ENCODE measurements at places on chromosomes 1 and 21.

DNA sequence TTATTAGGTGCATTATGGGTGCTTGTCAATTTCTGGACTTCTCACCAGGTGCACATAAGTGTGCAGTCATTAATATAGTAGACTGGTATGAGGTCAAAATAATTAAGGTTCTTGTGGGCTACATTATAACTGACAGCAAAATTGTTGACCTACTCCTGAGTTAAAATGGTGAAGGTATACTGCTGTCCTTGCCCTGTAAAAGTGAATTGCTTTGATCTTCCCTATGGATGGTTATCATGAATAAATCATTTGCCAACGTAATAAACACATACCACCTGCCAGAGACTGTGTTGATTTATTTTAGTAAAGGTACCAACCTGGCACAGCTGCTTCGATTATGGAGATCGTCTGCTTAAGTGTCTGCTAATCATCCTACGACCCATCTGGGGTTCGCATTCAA is 201.6 kb upstream of the KCNK2 start:
- no peak for DNase-seq

DNA sequence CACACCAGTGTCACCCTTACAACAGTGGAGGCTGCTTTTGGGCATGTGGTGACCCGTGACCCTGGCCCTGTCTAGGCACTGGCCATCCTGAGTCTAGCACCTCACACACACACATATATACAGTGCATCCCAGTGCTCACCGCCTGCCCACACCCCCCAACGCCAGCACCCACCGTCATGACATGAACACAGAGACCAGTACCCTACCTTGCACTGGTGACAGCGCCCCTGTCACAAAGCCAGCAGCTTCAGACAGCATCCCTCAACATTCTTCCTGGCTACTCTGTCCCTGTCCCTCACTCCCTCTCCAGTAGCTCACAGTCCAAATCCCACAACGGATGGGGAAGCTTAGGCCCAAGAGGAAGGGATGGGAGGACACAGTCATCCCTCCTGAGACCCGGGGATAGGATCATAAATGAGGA is 27.1 kb downstream of the AHDC1 start:
- DNase-seq, result no peak

GRCh38 chr1:88378560-88378959 is 305.5 kb upstream of the PKN2 start:
- DNase-seq, result no peak

DNA sequence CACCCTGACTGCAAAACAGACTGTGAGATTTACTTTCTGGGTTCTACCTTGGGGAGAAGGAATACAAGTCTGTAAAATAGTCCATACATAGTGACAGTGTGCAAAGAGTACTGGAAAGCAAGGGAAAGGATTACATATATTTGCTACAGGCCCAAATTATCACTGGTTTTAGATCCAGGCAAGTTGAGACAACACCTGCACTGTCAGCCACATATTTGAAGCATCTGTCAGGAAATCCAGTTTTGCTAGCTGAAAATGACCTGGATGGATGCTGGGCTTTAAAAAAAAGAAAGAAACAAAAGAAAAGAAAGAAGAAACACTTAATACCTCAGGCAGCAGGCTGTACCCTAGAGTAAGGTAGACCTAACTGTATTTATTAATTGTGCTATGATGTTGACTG is 23.9 kb upstream of the SPRR2G start:
- DNase-seq, result no peak

DNA sequence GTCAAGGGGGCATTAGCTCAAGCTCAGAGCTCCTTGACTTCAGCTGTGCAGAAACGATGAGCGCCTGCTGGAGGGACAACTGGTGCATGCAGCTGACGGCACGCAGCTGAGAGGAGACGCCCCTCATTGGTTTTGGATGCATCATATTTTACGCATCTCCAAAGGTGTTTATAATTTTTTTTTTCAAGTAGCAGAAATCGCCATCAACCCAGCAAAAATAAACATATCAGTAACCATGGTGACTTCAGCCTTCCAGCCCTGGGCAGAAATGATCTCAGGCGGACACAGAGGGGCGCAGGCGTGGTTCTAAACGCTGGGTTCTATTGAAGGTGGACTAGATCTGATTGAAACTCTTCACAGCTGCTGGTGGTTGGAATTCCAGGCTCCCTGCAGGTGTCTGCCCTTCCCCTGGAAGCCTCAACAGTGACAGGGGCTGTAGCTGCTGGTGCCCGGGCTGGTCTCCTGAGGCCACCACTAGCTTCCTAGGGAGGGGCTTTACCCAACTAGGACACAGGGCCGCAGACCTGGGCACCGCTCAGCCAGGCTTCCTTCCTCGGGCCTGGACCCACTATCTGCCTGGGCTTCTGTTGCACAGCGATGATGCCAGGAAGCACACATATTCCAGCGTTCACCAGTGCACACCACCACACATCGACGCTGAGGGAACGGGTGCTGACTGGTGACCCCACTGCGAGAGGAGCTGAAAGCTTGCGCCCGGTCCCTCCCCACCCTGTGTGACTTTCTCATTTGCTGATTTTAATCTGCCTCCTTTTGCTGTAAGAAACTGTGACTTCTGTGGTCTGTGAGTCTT is 63.7 kb upstream of the ABCG1 start:
- DNase-seq, result no peak

GRCh38 chr1:162091681-162092524 is 22.4 kb downstream of the NOS1AP start:
- DNase-seq, result no peak

- DNase-seq, result no peak
Observed at GRCh38 chr1:115476616-115477015, 138.6 kb upstream of the NGF start.

Measured in stimulated activated CD8-positive, alpha-beta memory T cell treated with anti-CD3 and anti-CD28 coated beads, Interleukin-2, amount 100 ng/mL, for 1 hour (primary cell).